Activated naive CD8-positive, alpha-beta T cell treated with anti-CD3 and anti-CD28 coated beads, Interleukin-2, amount 10 ng/mL, durations not matched to agents 7 days and 5 days (primary cell): ENCODE measurements at places on chromosomes 1 and 21. TPM values are rescaled to one million over a fixed set of nuclear protein-coding genes. Genes with fewer than 3 reads are reported as not detected.

DNA sequence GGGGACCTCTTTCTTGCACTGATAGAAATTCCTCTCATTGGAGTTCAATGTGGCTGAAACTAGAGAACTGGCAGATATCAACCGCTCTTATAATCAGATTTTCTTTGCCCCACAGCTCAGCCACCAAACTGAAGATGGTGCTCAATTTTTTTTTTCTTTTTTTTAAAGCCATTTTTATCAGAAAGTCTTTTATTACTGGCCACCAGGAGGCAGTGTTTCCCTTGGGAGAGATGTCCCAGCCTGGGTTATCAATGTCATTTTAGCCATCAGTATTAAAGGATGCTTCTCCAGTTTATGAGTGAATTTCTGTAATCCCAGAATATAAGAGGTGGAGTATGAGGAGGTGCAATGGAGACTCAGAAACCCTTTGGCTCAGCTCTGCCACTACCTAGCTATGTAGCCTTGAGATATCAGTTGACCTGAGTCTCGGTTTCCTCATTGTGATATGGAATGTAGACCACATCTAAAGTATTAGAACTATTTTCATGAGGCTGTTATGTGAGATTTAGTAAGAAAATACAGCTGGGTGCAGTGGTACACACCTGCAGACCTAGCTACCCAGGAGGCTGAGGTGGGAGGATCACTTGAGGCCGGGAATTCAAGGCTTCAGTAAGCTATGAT, 27.6 kb downstream of the CD244 start:
- DNase-seq, result no peak

GRCh38 chr21:41964171-41964570, 10.4 kb upstream of the C2CD2 start:
- DNase-seq, result no peak

- no peak for DNase-seq
Observed at GRCh38 chr1:64343105-64343822, 126.7 kb upstream of the CACHD1 start.

GRCh38 chr1:232137066-232137465, 492.9 kb downstream of the SIPA1L2 start:
- DNase-seq, result no peak

DNA sequence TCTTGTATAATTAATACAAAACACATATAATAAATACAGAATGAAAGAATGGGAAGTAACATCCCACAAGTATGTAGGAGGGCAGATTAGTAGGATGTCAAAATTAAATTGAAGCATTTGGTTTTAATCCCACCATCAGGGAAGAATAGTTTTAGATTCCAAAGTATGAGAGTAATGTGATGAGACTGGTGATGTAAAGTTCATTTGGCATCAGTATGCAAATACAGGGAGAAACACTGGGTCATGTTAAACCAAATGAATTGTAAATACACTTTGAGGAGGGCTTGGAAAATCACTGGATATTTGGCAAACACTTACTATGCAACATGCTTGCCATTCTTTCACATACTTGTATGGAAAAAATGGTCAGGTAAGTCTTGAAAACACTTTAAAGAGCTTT, 358.8 kb downstream of the DPYD start:
- no peak for DNase-seq

GRCh38 chr1:82704393-82704792, 903.7 kb downstream of the ADGRL2 start:
- DNase-seq, result no peak

GRCh38 chr1:158037008-158037865, 43.8 kb downstream of the KIRREL1 start:
- DNase-seq, result no peak

DNA sequence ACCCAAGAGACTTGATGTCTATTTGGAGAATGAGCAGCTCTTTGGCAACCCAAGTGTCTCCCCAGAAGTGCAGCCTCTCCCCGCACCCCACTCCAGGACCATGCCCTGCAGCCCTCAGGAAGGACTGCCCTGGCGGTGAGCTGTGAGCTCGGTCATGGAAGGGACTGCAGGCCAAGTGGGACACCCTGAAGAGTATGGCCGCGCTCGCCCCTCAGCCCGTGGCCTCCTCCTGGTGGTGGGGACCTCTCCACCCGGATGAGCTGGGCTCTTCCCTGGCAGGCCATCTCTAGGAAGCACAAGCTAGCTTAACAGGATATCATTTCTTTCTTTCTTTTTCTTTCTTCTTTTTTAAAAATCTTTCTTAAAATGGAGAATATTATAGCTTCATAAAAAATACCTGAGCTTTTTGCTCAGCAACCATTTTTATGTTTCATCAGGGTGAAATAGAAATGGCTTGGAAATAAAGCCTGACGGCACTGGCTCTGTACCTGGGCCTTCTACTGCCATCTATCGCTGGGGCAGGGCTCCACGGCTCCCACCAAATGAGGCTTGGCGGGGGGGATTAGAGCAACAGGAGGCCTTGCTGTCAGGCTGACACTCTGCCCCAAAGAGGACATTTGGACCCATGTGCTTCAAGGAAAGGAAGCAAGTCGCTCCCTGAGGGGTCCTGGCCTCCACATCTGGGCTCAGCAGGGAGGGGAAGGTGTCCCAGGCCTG, 296.2 kb upstream of the VAMP3 start:
- no peak for DNase-seq

GRCh38 chr1:114552106-114552639, 29.2 kb downstream of the BCAS2 start:
- DNase-seq, result no peak

GRCh38 chr21:42864815-42865775, 14.2 kb downstream of the WDR4 start:
- DNase-seq, result no peak

GRCh38 chr21:15057285-15057684, 7.5 kb downstream of the NRIP1 start:
- DNase-seq, result no peak

DNA sequence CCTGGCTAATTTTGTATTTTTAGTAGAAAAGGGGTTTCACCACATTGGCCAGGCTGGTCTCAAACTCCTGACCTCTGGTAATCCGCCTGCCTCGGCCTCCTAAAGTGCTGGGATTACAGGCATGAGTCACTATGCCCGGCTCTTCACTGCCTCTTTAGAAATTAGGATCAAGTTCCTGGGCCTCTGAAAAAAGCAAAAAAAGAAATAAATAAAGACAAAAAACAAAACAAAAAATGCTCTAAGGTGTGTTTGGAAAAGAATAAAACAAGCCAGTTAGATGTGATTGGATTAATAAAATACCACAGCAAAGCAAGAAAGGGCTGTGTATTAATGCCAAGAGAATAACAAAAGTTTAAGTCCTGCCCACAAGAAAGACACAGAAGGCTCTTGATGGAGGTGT, 4.2 kb upstream of the ABCB10 start:
- no peak for DNase-seq

- DNase-seq, result no peak
Observed at GRCh38 chr1:162977944-162978568, 91.1 kb upstream of the RGS4 start.

GRCh38 chr1:233662575-233663304, 48.8 kb downstream of the KCNK1 start:
- DNase-seq, result no peak

DNA sequence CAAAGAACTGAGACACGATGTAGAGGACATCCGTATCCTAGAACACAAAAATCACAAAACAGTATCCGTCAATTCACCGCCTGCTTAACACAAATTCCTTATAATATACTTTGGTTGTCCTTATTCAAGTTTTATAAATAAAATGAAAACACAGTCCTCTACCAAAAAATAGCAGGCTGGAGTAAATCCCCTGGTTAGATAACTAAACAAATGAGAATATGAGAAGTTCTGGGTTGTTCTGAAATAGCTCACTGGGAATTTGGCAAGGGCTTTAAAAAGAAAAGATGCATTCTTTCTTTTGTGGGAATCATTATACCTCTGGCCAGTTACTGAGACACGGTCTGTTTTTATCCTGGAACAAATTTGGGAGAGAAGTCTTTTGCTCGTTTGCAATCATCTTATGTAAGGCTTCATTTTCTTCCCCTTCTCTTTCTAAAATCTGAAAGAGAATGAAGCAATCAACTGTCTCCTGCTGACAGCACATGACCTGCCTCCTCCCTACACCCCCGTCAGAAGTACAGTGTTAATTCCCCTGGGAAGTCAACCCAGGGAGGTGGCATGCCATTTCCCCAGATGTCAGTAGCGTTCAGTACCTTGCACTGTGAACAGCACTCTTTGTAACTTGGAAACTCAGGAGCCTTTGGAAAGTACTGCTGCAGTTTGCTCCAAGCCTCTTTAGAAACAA, 37.1 kb upstream of the RAP1GAP start:
- DNase-seq, result no peak

DNA sequence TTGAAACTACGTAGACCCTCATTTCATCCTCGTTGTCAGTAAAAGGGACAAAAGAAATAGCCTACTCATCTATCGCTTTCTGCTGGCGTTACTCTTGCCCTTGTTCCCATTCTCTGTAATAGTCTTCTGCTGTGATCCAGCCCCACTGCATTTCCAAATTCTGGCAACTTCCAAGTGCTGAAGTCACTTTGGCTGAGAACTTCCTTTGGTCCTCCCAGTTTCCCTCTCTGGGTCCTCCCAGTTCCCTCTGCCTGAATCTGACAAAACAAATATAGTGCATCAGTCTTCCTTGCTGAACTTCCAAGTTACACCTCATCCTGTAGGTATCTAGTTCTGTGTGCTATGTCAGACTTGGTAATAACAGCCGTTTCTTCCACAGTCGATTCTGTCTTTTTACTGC, 47.0 kb upstream of the PLA2G4A start:
- DNase-seq, result no peak

DNA sequence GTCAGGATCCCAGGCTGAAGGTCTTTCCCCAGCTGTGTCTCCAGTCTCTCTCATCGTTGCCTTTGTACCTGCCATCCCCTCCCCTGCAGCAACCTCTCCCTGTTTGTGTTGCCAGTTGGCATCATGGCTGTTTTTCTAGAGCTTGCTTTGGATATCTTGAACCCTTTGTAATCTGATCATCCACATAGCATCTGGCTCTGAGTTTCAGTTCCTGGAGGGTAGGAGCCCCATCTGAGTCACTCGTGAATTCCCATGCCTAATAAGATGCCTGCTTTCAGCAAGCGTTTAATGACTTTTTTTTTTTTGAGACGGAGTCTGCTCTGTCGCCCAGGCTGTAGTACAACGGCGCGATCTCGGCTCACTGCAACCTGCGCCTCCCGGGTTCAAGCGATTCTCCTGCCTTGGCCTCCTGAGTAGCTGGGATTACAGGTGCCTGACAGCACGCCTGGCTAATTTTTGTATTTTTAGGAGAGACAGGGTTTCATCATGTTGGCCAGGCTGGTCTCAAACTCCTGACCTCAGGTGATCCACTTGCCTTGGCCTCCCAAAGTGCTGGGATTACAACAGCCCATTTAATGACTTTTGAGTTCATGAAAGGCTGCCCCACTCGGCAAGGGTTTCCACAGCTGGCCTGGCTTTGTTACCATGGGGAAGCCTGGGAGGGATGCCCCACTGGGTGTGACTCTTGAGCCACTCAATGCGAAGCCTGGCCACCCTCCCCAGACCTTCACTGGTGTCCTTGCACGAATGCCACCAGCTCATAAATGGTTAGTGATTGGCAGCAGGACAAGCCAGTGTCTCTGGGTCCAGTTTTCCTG, 11.9 kb downstream of the ALPL start:
- no peak for DNase-seq

- DNase-seq, result no peak
Observed at GRCh38 chr1:17047924-17048323, 5.9 kb downstream of the SDHB start.

DNA sequence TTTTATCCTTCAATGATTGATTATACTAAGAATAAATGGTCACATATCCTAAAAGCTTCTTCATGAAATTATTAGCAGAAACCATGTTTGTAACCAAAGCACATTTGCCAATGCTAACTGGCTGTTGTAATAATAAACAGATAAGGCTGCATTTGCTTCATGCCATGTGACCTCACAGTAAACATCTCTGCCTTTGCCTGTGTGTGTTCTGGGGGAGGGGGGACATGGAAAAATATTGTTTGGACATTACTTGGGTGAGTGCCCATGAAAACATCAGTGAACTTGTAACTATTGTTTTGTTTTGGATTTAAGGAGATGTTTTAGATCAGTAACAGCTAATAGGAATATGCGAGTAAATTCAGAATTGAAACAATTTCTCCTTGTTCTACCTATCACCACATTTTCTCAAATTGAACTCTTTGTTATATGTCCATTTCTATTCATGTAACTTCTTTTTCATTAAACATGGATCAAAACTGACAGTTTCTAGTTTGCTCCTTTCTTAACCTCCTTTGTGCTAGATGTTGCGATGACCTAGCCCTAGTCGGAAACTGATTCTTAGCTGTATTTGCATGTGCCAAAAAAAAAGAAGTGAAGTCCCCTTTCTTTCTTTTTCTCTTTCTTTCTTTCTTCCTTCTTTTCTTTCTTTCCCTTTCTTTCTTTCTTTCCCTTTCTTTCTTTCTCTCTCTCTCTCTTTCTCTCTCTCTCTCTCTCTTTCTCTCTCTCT, 45.1 kb downstream of the MAP3K7CL start:
- no peak for DNase-seq

DNA sequence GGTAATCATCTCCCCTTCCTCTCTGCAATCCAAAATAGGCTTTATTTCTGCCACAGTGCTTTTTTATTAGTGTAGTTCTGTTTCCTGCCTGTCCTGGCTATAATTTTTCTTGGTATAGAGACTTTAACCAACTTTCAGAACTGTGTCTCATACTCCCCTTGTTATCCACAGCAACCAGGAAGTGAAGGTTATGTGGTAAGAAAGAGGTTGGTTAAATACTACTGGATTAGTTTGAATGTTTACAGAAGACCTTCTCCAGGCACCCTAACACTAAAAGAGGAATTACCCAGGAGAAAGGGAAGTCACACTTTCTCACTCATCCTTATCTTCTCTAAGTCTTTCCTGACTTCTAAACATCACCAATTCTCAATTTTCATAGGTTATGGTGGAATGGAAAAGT, 17.8 kb upstream of the TNFSF4 start:
- DNase-seq, result no peak

DNA sequence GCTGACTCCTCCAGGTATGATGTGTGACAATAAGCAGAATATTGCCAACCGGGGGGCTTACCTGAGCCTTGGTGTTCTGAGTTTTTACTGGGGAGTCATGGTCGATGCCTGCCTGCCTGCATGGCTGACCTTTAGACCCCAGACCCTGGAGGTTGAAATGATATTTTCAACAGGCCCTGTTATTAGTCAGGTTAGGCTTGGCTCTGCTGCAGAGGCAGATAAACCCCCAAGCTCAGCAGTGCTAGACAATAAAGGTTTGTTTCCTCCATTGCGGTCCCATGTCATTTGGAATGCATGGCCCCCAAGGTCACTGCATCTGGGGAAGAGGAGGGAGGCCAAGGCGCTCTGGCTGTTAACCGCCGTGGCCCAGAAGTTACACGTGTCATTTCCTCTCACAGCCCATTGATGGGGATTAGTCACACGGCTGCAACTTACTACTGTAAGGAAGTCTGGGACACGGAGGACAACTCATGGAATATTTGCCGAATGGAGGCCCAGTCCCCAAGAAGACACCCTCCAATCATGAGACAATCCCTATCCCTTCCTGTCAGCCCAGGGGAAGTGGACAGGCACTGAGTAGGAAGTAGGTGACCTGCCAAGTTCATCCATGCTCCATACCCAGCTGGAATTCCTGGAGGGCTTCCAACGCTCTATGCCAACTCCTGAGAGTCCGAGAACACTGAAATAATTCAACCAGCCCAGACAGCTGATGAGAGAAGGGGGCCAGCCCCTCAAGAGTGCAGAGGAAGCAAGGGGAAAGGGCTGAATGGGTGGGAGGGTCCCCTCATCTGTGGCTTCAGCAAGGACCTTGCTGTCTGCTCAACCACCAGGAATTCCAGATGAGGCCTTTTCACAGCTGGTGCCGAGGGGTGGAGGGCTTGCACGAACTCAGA, 97.3 kb downstream of the TAS1R2 start:
- DNase-seq, result no peak

IKBKE gene
- 83.5 TPM for total RNA-seq

TNFSF18 gene
- total RNA-seq, result not detected

LRRN2 gene
- total RNA-seq, result not detected

RSPH1 gene
- not detected for total RNA-seq

GORAB gene
- 13.2 TPM for total RNA-seq

LRRC47 gene
- 32.0 TPM for total RNA-seq
